Effector memory CD8-positive, alpha-beta T cell (primary cell): ENCODE measurements at places on chromosomes 5 and 9.

- no peaks in the 10 kb centered on the region for H3K4me1 ChIP-seq
- H3K27ac ChIP-seq = no peak overlapping the region
- no peak for DNase-seq
- H3K27me3 ChIP-seq = no peaks in the 10 kb centered on the region
- H3K36me3 ChIP-seq = no peaks in the 10 kb centered on the region
Observed at GRCh38 chr9:82820186-82820585, 242.8 kb downstream of the RASEF start.

DNA sequence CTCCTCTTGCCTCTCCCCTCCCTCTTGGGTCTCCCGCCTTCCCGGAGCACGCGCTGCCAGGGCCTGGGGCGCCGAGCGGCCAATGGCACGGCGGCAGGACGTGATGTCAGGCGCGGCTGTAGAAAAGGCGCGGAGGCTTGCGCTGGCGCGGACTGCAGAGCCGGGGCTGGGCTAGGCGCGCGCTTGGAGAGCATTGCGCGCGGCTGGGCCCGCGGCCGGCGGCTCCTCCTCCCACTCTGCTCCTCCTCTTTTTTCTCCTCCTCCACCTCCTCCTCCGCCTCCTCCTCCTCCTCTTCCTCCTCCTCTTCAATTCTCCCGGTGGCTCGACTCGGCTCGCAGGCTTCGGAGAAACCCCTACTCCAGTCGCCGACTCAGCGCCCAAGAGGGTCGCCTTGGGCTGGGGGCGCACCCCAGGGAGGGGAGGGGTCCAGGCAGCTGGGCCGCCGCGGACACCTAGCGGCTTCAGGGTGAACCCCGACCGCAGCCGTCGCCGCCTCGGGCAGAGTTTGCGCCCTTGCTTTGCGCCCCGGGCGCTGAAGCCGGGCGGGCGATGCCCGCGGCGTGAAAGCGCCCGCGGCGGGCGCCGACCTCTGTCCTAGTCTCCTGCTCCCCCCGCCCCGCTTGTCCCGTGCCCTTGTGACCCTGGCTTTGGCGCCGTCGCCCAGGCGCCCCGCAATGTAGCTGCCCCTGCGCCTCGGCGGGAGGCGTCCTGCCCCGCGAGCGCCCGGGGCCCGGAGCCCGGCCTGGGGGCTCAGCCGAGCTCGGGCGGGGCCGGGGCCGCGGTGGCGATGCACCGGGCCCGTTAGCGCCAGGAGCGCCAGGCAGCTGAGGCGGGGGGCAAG is at the start of gene LHX2:
Gene LHX2 (plus strand): TSS at position 309 of the 842 bp plus-strand sequence. CDS start 581 bp downstream, outside the sequence.
- no peak within 1 kb of the TSS for H3K27ac ChIP-seq
- no peak for DNase-seq
- H3K27me3 ChIP-seq = peaks cover 91% of the 10 kb centered on the region

- no peak overlapping the region for H3K4me3 ChIP-seq
- DNase-seq = no peak
- H3K4me1 ChIP-seq = no peaks in the 10 kb centered on the region
- no peaks in the 10 kb centered on the region for H3K36me3 ChIP-seq
- H3K27ac ChIP-seq = no peak overlapping the region
- peaks cover 19% of the 10 kb centered on the region for H3K27me3 ChIP-seq
Observed at GRCh38 chr5:115309751-115310370, 13.4 kb upstream of the CCDC112 start.

- H3K27me3 ChIP-seq = peaks cover 23% of the 10 kb centered on the region
- H3K36me3 ChIP-seq = peaks cover 3% of the 10 kb centered on the region
- no peak overlapping the region for H3K4me3 ChIP-seq
- H3K27ac ChIP-seq = no peak overlapping the region
Observed at GRCh38 chr9:114108016-114108833, 9.1 kb upstream of the KIF12 start.

- peak overlapping the region; percentile 83 for H3K4me3 ChIP-seq
- H3K36me3 ChIP-seq = no peaks in the 10 kb centered on the region
- H3K4me1 ChIP-seq = peaks cover 10% of the 10 kb centered on the region
Observed at GRCh38 chr9:121268851-121269641, 1.1 kb downstream of the GSN start.

- DNase-seq = no peak
- no peak overlapping the region for H3K4me3 ChIP-seq
- no peaks in the 10 kb centered on the region for H3K27me3 ChIP-seq
- no peaks in the 10 kb centered on the region for H3K36me3 ChIP-seq
- no peaks in the 10 kb centered on the region for H3K4me1 ChIP-seq
Observed at GRCh38 chr5:54727874-54728587, 210.5 kb downstream of the SNX18 start.

DNA sequence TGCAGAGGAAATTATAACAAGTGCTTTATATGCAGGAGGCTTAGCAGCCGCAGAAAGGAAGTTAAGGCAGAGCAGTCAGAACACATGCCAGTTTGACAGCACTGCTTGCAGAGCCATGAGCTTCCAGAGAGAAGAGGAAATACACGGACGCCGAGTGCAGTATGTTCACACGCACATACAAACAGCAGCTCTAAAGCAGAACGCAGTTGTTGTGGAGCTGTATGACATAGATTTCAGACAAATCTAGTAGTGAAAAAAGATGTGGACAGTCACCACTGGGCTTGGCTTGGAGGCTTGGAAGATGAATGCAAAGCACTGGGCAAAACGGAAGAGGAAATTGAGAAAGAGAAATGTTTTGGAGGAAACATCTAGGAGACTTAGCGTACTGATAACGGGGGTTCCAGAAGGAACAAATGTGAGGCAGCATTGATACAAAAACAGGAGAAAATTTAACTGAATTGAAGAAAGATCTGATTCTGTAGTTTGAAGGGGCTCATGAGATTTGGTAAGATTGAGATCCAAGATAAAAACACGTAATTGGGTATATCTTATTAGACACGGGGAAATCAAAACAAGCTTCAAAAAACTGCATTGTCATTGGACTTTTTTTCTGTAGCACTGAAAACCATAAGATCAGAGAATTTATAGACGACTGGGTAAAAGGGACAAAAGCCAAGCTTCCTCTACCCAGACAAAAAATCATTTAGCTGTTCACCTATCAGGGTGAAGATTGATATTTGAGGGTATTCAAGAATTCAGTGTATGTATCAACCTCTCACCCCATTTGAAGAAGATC is 19.6 kb upstream of the ROPN1L start:
- H3K4me1 ChIP-seq = peaks cover 1% of the 10 kb centered on the region
- no peak for DNase-seq
- H3K27ac ChIP-seq = peak overlapping the region; percentile 53
- H3K4me3 ChIP-seq = no peak overlapping the region
- peaks cover 79% of the 10 kb centered on the region for H3K36me3 ChIP-seq
- no peaks in the 10 kb centered on the region for H3K27me3 ChIP-seq

- H3K36me3 ChIP-seq = no peaks in the 10 kb centered on the region
- H3K27ac ChIP-seq = no peak overlapping the region
- H3K4me1 ChIP-seq = no peaks in the 10 kb centered on the region
Observed at GRCh38 chr5:135018457-135018856, 15.6 kb downstream of the PITX1 start.

- H3K27ac ChIP-seq = peak overlapping the region; percentile 69
- H3K4me1 ChIP-seq = peaks cover 19% of the 10 kb centered on the region
- peak overlapping the region; percentile 75 for H3K4me3 ChIP-seq
- no peak for DNase-seq
- peaks cover 16% of the 10 kb centered on the region for H3K36me3 ChIP-seq
- H3K27me3 ChIP-seq = no peaks in the 10 kb centered on the region
Observed at GRCh38 chr9:128061275-128061960, 5.7 kb downstream of the NAIF1 start.
